ENCODE measurements at places on chromosomes 5 and 9.
A peak's percentile ranks its signal among the peaks of the same experiment; 100 is the strongest.

DNA sequence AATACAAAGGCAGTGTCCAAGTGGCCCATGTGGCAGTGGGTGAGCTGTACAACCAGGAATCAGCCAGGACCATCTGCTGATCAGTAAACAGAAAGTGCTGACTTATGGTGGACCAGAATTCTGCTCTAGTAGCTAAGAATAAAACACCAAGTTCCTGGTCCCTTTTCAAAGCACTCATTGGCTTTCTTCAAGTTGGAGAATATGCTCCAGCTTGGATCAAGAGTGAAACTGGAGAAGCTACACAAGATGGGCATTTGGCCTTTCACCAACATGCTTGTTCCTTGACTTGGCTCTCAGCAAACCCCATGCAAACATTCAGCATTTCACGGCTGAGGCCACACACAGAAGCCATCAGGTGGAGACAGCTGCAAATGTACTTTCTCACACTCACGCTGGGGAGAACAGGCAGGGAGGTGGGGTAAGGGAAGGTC is 32.1 kb downstream of the MARCHF3 start:
- no peak for DNase-seq

- no peak for DNase-seq
These were observed 25.1 kb downstream of the RNF180 start for GRCh38 chr5:64190562-64191306.

- peak; percentile 36 for DNase-seq
These were observed 3.7 kb upstream of the SLC9A3 start for GRCh38 chr5:527646-528628.

GRCh38 chr5:71748360-71748759 is 29.3 kb downstream of the CARTPT start:
- no peak for DNase-seq

GRCh38 chr5:165495829-165496380 is 1990.5 kb downstream of the MAT2B start:
- no peak for DNase-seq

DNA sequence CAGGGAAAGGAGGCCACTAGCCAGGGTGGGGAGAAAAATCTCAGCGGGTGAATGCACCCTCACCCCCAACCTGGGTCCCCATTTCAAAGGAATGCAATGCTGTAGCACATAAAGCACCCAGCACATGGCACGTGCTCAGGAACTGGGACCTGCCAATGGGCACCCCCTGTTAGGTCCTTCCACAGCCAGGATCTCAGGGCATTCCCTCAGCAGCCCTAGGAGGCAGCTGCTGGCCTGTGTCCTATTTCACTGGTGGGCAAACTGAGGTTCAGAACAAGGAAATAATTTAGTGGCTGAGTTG is 8.8 kb downstream of the DNM1 start:
- DNase-seq, result no peak

GRCh38 chr5:122880170-122880689 is 34.8 kb downstream of the SNX24 start:
- no peak for DNase-seq

GRCh38 chr5:10663489-10664179 is 97.4 kb downstream of the DAP start:
- DNase-seq, result no peak

- DNase-seq, result no peak
These were observed 88.0 kb downstream of the ADAMTS2 start for GRCh38 chr5:179257176-179257682.

DNA sequence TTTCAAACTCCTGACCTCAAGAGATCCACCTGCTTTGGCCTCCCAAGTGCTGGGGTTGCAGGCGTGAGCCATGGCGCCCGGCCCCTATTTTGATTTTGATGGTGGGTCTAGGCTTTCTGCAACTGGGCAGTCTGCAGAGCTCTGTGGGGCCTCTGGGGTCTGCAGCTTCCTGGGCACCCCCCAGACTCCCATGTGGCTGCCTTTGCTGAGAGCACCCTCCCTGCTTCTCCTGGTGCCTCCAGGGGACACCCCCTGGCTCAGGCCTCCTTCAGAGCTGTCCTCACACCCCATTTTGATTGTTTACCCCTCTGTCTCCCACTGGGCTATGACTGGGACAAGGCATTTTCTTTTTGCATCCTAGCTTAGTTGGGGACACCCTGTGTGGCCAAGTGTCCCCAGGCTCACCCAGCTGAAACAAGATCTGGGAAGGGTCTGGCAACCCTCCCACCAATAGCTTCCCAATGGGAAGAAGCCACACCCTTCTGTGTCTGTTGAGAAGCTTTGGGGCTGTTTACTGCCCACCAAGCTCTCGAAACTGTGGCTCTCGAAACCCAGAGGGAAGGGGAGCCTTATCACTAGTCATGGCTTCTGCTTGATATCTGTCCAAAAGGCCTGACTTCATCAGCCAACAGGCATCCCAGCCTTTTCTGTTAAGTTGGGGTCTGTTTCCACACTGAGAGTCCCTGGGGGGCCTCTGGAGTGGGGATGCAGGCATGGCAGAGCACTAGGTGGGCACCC is 204.4 kb upstream of the IER5L start:
- no peak for DNase-seq

DNA sequence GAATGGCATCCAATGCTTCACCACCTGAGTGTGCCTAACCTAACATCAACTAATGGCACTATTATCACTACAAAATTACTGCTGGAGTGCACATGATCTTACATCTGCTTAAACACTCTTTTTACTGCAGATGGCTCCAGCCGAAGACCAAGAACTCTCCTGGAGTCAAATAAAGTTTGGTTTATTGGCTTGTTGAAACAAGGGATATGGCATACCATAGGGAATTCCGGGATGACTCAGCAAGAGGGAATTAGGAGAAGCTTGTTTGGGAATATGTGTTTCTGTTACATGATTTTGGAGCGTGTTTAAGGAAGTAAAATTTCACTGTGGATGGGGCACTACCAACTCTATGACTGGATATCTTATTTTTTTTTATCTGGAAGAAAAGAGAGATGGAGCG is 872.6 kb downstream of the DTWD2 start:
- no peak for DNase-seq

- no peak for DNase-seq
These were observed at the start of gene PCDHA5 for GRCh38 chr5:140821375-140822280. Gene PCDHA5 (plus strand): TSS chr5:140821613.

- DNase-seq, result no peak
These were observed 53.0 kb upstream of the SMARCA2 start for GRCh38 chr9:1962122-1962521.

DNA sequence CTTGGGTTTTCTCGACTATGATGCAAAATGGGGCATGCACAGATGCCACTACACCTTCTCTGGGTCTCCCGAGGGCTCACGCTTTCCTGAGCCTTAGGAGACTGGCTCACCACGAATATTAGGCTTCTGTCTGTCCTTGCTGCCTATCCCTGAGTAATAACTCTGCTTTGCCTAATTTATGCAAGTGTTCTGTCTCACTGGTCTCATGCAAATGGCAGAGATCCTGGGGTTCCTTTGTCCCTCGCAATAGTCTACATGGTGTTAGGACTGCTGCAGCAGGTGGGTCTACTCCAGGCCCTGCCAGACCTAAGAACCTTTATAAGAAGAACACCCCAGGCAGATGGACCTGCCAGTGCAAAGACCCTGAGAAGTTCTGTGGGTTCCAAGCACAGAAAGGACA is 72.3 kb upstream of the HRH2 start:
- DNase-seq, result no peak

DNA sequence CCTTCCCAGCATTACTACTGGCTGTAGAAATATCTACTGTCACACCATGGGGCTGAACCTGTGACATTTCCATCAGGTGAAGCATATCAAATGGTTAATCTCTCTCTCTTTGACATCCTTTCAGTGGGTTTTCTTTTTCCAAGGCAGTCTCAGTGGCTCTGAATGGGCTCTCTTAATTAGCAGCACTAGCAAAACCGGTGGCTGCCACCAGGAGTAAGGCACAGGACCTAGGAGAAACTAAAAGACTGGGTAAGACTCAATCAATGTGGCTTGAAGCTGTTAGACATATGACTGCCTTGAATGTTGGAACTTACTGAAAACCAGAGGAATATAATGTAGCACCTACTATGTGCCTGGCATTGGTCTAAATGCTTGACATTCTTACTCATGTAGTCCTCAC is 445.0 kb upstream of the KIF2A start:
- no peak for DNase-seq

- no peak for DNase-seq
These were observed 212.3 kb downstream of the ERCC6L2 start for GRCh38 chr9:96087669-96088299.

- no peak for DNase-seq
These were observed 74.3 kb downstream of the DCP2 start for GRCh38 chr5:113050721-113051382.

DNA sequence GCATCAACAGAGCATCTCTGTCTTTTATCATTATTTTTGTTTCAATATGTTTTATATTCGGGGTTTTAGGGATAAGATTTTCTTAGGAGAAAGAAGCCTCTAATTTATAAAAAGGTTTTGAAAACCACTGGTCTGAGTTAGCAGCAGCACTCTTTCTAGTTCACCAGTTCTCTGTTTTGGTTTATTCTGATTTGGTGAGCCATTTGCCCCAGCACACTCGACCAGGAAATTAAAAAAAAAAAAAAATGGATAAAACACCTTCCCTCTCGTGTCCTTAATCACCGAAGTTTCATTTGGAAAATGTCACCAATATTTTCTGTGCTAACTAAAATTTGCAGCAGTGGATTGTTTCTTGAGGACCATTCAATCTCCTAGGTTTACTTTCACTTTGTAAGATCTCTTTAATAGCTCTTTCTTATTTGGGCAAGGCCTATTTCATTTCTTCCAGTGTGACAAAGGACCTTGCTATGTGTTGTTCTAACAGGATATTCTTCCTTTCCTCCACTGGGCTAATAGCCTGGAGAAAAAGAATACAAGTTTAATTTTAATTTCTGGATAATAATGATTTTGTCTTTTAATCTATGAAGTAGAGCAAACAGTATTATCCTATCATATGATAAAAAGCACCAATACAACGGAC is 57.8 kb upstream of the ANXA1 start:
- no peak for DNase-seq

DNA sequence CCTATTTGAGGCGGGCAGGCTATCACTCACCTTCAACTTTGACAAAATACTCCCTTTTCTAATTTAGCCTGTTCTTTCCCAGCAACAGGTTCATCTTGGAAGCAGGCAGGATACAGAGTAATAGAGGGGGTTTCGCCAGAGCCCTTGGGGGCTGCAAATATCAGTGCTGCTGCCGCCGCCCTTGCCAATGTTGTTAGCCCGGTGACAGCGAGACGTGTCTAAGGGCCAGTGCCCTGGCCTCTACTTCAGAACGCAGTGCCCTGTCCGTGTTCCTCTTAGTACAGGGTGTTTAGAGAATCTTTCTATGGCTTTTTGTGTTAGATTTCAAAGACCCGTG is 703 bp downstream of the FAM120AOS start:
- DNase-seq, result peak; percentile 23

DNA sequence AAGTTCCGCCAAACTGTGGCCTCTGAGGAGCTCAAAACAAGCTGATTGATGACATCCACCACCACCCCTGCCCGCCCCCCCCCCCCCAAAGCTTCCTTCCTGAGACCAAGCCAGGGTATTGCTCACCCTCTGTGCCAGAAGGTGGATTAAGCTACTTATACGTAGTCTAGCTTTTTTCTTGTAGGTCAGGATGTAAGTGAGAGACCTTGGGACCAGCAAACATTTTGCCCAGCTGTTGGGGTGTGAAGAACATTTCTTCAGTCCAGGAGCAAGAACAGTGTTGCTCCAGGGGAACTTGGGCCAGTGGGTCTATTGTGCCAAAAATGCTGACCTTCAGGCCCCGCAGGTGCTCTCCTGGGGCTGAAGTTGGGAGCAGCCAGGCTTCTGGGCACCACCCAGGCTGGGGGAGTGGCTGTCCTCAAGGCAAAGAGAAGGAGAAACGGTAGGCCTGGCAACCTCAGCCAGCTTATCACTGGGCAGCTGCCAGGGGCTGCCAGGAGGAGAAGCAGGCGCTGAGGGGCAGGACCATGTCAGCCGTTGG is 18.0 kb downstream of the NEURL1B start:
- no peak for DNase-seq

DNA sequence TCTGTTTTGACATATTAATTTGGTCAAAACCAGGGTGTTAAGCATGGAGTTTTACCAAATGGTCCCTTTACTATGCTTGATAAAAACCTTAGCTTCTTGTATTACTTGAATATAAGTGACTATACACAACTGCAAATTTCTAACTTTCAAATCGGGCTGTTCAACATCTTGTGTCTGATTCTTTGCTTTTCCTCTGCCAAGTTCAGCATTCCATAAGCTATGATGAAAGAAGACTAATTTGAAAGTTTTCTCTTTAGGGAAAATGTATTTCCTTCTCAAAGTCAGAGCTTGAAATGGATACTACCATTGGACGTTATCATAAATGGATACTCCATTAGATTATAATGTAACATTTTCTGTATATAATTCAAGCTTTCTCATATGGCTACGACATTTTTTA is 792.9 kb downstream of the EFNA5 start:
- no peak for DNase-seq

DNA sequence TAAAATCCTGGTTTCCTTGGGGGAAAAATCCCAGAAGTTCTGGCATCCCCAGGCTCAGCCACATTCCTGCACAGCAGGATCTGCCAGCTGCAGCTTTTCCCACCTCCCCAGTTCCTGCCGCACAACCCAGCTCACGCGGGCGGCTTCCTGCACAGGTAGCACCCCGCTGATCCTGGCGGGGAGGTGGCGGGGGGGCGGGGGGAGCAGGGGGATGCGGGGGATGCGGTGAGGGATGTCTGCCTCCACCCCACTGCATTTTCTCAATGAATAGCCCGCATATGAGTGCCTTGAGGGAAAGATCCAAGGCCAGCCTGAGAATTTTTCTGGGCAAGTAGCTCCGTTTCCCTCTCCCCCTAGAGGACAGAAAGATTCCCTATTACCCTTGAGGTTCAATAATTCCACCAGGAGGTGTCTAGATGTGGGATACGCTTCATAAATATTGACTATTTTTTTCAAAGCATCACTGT is 21.1 kb downstream of the GFPT2 start:
- DNase-seq, result no peak

- DNase-seq, result no peak
These were observed 8.6 kb downstream of the SCGB3A2 start for GRCh38 chr5:147887026-147887627.

GRCh38 chr5:179827680-179828079 is 7.0 kb downstream of the SQSTM1 start:
- DNase-seq, result peak; percentile 33

GRCh38 chr5:38922199-38922598 is 76.4 kb downstream of the OSMR start:
- DNase-seq, result peak; percentile 71

DNA sequence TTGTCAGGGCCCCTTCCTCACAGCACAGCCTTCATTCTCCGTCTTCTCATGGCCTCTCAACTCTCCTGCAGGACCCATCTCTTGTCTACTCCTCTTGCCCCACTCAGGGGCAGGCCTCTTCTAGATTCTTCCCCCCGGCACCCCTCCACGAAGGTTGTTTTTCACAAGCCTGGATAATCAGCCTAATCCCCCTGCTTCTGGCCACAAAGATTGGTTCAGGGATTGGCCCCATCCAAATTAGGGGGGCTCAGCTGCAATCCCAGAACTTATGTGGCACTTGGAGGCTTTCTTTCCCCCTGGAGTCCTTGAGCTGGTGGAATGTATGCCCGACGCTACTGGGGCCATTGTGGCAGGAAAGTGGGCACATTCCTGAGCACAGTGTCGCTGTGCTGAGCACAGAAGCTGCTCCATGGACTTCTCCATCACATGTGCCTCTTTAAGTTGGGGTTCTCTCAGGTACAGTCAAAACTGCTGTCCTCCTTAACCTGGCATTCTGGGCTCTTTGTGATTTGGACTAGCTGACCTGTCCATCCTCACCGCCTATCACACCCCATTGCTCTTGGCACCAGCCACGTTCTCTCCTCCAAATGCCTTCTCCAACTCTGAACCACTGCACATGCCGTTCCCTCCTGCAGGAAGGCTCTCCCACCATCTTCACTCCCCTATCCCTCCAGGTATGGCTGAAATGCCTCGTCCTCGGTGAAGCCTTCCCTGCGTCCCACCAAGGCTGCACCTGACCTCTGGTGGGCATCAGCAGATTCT is 66.8 kb upstream of the RNF130 start:
- DNase-seq, result no peak
